ENCODE measurements at places on chromosomes 5 and 9.

DNA sequence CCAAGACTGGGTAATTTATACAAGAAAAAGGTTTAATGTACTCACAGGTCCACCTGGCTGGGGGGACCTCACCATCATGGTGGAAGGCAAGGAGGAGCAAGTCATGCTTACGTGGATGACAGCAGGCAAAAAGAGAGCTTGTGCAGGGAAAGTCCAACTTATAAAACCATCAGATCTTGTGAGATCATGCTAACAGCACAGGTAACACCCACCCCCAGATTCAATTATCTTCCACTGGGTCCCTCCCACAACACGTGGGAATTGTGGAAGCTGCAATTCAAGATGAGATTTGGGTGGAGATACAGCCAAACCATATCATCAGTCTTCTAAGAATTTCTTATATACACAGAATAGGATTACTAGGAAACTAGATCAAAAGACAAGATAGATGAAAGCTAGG lies 555.6 kb downstream of the PRR16 start:
- DNase-seq = no peak

DNA sequence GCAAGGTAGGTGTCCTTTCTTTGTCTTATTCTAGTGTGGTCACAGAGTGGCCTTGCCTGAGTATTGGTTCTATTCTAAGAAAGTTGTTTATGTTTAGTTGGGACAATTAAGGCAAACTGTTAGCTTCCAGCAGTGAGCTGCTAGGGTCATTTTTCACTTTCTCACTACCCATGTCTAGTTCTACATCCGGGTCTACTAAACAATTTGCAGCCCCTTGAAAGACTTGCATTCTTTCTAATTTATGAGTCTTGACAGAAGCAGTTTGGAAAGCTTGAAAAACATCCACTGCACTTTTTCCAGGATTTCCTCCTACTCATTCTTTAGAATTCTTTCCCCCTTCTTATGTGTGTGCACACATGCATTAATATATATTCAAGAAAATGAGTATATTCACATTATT lies 892.2 kb upstream of the ACO1 start:
- DNase-seq = no peak

- peak; percentile 87 for DNase-seq
These were observed 19.5 kb upstream of the GOLPH3 start for GRCh38 chr5:32193591-32193990.

DNA sequence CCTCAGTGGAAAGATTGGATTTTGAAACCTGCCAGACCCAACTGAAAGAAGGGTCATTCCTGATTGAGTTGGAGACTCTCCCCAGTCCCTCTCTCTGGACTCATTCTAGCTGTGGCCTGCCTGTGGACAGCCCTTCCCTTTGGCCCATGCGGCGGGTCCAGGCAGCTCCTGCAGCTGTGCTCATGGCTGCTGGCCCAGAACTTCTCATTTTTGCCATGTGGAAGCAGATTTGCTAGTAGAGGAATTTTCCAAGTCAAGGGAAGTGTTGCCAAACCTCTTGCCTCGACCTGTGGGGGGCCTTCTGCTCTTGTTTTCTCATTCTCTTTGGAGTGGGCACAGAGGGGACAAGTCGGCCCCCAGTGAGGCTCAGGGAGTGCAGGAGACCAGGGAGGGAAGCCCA lies 89.2 kb downstream of the ANKRD33B start:
- peak; percentile 62 for DNase-seq

DNA sequence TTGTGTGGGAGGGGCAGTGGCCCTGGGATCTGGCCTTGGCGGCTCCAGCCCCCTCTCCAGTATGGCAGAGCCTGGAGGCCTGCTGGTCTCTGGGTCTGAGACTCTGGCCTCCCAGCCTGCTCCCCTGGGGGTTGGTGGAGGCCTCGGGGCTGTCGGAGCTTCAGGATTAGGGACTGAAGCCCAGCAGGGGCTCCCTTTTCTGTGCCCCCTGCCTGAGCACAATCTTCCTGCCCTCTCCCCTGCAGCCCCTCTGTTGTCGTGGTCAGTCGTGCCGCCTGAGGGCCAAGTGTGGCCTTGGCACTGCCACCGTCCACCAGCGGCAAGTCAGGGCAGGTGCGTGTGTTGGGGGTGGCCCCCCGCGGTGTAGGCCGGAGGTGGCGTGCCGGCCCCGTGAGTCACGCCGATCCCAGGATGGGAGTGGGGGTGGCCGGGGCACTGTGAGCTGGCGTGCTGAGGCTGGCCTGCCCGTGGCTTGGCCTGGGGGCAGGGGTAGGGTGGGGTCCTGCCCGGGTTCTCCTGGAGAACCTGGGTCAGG lies 53.6 kb downstream of the RXRA start:
- DNase-seq = no peak

DNA sequence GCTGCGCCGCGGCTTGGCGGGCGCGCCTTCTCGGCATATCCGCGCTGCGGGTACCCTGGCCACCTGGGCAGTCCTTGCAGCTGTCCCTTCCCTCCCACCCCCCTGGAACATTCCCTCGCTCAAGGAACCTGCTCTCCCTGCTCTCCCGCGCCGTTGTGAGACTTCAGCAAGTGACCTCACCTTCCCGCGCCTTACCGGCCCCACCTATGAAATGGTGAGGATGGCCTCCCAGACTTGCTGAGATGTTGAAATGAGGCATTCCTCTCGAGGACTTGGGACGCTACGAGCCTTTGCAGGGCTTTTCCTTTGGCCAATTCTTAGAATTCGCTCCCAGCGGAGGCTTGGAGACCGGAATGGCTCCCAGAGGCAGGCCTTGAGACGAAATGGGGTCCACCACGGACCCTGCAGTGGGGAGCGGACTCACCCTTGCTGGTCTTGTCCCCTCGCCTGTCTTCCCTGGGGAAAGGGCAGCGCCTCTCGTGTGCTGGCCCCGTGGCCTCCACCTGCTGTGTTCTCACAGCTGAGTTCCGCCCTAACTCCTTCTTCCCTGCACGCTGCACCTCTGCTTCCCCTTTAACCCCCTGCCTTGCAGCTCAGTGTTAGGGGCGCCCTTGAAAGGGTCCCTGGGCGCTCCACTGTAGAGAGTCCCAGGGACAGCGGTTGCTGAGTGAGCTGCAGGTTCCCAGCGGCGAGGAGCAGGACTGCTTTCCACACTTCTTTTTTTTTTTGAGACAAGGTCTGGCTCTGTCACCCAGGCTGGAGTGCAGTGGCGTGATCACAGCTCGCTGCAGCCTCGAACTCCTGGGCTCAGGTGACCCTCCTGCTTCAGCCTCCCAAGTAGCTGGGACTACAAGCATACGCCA lies 907 bp downstream of the HMCN2 start:
- DNase-seq = no peak

GRCh38 chr9:111663301-111663823 lies 2.0 kb downstream of the GNG10 start:
- no peak for DNase-seq

DNA sequence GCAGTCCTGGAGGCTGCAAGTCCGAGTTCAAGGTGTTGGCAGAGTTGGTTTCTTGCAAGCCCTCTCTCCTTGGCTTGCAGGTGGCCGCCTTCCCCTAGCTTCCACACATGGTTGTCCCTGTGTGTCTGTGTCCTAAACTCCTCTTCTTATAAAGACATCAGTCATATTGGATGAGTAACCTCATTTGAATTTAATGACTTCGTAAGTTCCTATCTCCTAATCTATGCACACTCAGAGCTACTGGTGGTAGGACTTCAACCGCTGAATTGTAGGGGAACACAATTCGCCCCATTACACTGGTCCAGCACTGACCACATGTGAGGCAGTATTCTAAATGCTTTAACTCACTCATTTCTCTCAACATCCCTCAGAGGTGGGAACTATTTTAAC lies 25.9 kb upstream of the ADAMTS2 start:
- DNase-seq = no peak

GRCh38 chr5:126794157-126794828 lies 17.4 kb downstream of the LMNB1 start:
- DNase-seq = no peak

- no peak for DNase-seq
These were observed 29.0 kb downstream of the PSAT1 start for GRCh38 chr9:78325846-78326360.

- DNase-seq = no peak
These were observed 1.8 kb downstream of the SKP2 start for GRCh38 chr5:36153726-36154125.

DNA sequence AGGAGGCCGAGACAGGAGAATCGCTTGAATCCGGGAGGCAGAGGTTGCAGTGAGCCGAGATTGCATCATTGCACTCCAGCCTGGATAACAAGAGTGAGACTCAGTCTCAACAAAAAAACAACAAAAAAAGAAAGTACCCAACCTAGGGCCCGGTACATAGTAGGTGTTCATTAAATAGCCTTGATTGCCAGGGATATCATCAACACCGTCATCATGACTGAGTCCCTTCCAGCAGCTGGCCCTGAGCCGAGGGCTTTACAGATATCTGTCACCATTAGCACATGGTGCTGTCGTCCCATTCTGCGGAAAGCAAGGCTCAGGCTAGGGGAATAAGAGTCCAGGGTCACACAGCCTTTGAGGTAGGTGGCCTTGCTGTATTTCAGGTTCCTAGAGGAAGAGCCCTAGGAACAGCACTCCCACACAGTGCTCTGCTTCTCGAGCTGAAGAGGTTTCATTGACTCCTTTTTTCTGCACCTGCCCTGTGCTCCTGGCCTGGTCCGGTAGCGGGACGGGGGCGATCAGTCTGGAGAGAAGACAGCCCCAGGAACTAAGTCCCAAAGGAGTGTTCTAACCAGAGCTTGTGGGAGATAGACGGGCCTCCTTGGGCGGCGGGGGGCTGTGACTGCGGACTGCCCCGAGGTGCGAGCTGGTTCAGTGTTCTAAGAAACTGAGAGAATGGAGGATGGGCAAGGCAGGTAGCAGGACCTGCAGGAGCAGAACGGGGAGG lies 48.2 kb downstream of the CXXC5 start:
- DNase-seq = peak; percentile 11

- peak; percentile 75 for DNase-seq
These were observed 17.9 kb downstream of the CXCL14 start for GRCh38 chr5:135560858-135561257.

Data from fibroblast of lung (primary cell).